Stimulated activated CD8-positive, alpha-beta memory T cell treated with anti-CD3 and anti-CD28 coated beads, Interleukin-2, amount 100 ng/mL, for 1 hour (primary cell): ENCODE measurements at places on chromosomes 5 and 9.

- no peak for DNase-seq
Observed at GRCh38 chr5:98470747-98471146, 302.7 kb upstream of the RGMB start.

- no peak for DNase-seq
Observed at GRCh38 chr9:78354324-78354973, 57.5 kb downstream of the PSAT1 start.

- no peak for DNase-seq
Observed at GRCh38 chr9:134294153-134295071, 31.8 kb upstream of the RXRA start.

GRCh38 chr5:170342153-170342725 is 44.7 kb upstream of the LCP2 start:
- DNase-seq: no peak

GRCh38 chr9:96574455-96574854 is 45.2 kb downstream of the CDC14B start:
- no peak for DNase-seq
